ENCODE measurements at places on chromosomes 1 and 21.

DNA sequence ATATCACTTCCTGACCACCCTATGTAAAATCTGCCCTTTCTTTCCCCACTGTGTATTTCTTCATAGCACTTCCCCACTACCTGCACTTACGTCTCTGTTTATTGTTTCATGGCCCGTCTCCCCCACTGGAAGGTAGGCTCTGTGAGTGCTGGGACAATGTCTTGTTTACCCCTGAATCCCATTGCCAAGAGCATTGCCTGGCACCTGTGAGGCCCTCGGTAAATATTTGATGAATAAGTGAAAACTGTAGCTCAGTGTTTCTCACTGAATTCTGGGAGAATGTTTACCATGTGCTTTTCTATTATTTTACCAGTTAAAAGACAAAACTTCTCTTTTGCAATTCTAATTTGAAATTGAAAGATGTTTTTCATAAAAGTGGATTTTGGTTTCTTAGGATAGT is 11.8 kb downstream of the NFASC start:
- DNase-seq = no peak

DNA sequence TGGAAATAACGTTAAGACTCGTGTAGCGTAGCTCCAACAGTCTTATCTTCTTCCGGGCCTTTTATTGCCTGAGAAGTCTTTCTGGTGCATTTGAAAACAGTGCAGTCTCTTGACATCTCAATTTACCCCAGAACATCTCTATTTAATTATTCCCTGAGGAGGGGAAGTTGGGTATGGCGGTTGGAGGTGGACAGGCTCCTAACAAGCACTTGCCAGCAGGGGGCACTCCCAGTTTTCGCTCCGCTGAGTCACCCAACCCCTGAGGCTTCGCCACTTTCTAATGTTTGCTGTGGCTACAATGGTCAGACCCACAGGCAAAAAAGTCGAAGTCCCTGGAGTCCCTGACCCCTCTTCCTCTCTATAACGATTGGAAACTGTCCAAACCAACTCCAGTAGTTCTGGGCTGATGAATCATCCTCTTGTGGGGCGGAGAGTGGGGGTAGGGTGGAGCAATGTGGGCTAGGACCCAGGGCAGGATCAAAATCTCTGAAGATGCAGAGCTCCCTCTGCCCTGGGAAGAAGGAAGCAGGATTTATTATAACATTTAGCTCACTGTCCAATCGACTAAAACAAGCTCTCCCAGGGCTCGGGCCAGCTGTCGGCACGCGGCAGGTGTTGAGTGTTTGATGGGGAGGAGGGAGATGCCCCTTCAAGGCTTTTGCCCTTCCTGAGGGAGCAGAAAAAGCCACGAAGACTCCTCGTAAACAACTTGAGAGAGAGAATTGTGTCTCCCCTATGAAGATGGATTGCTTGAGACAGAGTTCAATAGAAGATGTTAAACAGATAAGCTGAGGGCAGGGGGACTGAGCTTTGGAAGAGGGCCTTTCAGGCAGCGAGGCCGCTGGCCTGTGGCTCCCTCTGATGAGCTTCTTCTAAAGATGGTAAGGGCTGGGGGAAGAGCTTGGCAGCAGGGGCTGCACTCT is 85.7 kb downstream of the BRINP2 start:
- peak; percentile 81 for DNase-seq

GRCh38 chr21:14864211-14865021 is 200.4 kb downstream of the NRIP1 start:
- peak; percentile 82 for DNase-seq

GRCh38 chr1:239802275-239802674 is 289.4 kb upstream of the FMN2 start:
- no peak for DNase-seq

- no peak for DNase-seq
These were observed 10.1 kb downstream of the PADI1 start for GRCh38 chr1:17214876-17215544.

DNA sequence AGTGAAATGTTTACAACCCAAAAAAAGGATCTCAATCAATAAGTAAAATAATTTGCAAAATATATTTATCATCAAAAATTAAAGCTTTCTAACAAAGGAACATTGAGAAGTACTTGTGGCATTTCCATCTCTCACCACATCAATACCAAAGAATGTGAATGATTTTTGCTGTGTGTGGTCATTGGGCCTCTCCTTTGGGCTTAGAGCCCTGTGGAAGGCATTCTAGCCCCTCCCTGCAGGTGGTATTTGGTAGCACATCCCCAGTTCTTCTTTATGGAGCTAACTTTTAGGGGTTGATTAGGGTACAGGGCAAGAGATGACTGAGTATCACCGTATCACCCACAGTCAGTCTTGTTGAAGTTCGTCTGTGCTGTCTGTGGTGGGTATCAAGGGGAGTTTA is 294.1 kb upstream of the SGIP1 start:
- no peak for DNase-seq

GRCh38 chr1:86687595-86687994 is 16.8 kb upstream of the SH3GLB1 start:
- no peak for DNase-seq

GRCh38 chr1:181503171-181503810 is 20.0 kb downstream of the CACNA1E start:
- DNase-seq = no peak

GRCh38 chr1:50418600-50419109 is 4.6 kb downstream of the DMRTA2 start:
- DNase-seq = no peak

GRCh38 chr1:93679546-93679945 is 2.1 kb downstream of the BCAR3 start:
- no peak for DNase-seq

GRCh38 chr1:8411803-8412182 is 93.9 kb downstream of the SLC45A1 start:
- DNase-seq = no peak

DNA sequence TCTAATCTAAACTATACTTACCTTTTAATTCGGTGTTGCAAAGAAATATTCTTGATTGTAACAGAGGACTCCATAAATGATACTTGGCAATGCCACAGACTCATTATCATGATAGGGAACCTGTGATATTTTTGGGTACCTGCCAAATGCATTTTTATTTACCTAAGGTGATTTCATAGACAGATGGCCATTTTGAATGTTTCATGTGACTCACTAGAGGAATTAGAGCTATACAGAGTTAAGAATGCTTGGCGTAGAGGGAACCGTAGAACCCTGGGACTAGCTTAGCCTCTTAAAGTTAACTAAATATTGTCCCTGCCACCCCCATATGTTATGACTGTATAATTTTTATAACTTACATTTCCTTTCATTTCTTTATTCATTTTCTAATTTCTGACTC is 136.1 kb downstream of the DISP1 start:
- no peak for DNase-seq

- no peak for DNase-seq
These were observed 1.5 kb downstream of the KNCN start for GRCh38 chr1:46549697-46550681.

- no peak for DNase-seq
These were observed 13.2 kb downstream of the ST7L start for GRCh38 chr1:112605633-112606327.

- DNase-seq = peak; percentile 56
These were observed 4.8 kb downstream of the MX2 start for GRCh38 chr21:41366522-41367151.

- DNase-seq = no peak
These were observed 44.0 kb upstream of the ZC3H12A start for GRCh38 chr1:37430103-37430985.

DNA sequence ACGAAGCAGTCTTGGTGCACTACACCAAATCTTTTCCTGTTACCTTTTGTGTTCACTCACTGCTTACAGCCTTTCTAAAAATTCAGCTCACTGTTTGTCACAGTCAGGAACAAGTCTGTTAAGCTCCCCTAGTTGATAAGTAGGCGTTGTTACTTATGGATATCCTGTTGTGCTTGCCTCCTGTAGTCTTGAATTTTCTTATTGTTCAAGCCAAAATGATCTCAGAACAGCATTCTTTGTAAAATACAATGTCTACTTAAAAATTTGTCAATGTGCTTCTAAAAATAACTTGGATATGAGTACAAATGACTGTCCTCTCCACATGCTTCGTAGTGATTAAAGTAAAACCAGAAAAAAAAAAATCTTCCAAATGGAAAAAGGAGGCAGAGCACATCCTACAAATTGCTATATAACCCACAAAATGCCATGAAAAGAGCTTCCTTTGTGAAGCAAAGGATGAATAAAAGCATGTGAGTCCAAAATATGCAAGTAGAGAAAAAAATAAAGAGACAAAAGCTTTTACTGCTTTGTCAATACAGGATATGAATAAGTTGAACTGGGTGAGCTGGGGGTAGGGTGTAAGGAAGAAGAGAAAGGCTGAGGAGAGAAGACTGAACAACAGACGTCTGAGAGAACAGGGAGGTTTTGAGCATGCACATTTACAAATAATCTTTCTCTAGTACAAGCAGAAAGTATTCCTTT is 228.9 kb upstream of the ADGRL4 start:
- no peak for DNase-seq

DNA sequence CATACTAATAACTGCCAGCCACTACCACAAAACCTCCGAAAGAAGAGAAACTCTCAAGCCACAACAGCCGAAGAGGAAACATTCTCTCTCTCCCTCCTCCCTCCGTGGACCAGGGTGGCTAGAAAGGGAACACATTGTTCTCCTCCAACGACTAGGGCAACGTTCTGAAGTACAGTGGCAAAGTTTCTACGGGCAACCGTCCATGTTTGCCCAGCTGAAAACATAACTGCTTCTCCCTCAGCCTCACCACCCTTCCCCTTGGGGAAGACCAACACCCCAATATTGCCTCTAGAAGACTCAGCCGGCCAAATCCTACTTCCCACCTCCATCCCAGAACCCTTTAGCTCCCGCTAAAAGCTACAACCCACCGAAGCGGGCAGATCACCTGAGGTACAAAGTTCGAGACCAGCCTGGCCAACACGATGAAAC is 2.0 kb downstream of the GLUL start:
- DNase-seq = no peak

DNA sequence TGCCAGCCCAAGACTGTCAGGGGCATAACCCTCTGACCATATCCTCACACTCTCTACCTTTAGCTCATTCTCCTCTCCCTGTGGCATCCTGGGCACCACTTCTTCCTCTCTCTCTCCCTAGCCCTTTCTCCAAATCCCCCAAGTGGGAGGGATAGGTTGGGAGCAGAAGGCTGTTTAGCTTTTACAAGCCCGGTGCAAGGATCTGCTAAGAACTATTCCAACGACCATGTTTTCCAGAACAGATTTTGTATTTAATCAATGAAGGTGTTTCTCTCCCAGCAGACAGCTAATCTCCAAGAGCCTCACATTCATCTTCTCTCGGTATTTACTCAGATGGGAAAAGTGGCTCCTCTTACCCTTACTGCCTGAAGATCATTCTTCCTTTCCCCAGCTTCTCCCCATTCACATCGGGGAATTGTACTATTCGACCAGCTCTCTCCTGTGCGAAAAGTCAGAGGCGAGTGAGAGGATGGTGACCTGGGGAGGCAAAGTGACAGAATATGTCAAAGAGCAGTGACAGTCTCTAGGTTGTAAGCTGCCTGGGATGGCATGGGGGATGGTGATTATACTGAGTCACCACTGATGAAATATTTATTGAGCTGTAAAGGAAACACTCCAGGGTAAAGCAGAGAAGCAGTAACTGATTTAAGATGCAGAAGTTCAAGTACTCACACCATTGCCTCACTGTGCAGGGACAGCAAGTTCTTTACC is 47.0 kb upstream of the RBM15 start:
- DNase-seq = no peak

DNA sequence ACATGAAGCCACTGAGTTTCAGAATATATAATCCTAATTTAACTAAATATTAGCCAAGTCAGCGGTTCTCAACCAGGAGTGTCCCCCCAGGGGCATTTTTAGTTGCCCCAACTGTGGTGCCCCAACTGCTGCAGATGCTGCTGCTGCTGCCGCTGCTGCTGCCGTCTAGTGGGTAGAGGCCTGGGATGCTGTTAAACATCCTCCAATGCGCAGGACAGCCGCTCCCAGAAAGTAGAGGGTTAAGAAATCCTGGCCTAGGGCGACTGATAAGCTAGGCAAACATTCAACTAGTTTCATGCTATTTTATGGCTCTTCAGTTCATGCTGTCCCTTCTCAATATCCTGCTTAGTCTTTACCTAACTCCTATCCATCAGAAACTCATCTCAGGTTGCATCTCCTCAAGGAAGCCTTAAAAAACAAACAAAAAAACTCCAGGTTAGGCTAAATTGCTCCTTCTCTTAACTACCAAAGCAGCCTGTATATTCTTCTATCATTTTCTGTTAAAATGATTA is 9.9 kb upstream of the DCAF6 start:
- DNase-seq = no peak

- DNase-seq = no peak
These were observed 3.4 kb upstream of the PSMG1 start for GRCh38 chr21:39186676-39187075.

- DNase-seq = no peak
These were observed 32.4 kb downstream of the KIF1B start for GRCh38 chr1:10242811-10243210.

- no peak for DNase-seq
These were observed 11.5 kb downstream of the SLC45A1 start for GRCh38 chr1:8329439-8329838.

- no peak for DNase-seq
These were observed 425.0 kb upstream of the VAMP3 start for GRCh38 chr1:7346070-7346596.

DNA sequence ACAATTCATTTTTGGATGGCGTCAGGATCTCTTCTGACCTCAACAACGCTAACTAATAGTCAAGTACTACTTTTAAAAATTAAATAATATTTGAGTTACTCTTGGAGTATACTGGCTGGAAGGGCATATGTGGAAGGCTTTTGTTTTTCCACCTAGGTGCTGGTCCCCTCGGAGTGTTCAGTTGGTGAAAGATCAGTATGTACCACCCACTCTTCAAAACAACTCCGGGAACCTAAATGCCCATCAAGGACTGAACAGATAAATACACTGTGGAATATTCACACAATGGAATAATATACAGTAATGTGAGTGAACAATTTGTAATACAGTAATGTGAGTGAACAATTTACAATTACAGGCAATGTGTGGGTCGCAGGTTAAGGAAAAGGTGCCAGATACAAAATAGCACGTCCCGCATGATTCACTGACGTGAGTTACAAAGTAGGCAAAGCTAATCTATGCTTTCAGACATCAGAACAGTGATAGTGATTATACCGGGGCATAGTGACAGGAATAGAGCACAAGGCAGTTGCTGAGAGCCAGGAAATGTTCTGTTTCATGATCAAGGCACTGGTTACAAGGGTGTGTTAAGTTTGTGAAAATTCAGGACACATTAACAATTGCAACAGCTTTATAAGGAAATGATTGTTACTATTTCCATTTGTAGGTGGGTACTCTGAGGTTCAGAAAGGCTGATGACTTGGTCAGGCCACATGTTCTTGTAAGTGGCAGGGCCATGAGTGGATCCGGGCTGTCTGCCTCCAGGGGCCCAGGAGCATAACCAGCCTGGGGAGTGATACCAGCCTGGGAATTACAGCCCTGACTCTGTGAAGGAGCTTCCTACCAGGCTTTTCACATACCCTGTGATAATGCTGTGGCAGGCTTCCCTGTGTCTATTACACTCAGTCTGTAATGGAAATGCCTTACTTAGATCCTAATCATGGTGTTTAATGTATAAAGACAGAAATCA is 59.3 kb upstream of the ABCD3 start:
- no peak for DNase-seq

- DNase-seq = peak; percentile 89
These were observed 33.6 kb downstream of the ACOT11 start for GRCh38 chr1:54581621-54582035.

All from sciatic nerve (tissue), 2 donors.